ENCODE measurements at places on chromosomes 5 and 9.

- DNase-seq: no peak
Observed at GRCh38 chr9:122812736-122813135, 12.8 kb downstream of the OR1K1 start.

- peak; percentile 86 for DNase-seq
Observed at GRCh38 chr5:141475625-141476131, at the start of gene PCDHGC3. TSS of gene PCDHGC3 (plus strand) at chr5:141475966. CDS start at chr5:141476117, 151 bp downstream.

- DNase-seq: no peak
Observed at GRCh38 chr9:99103901-99104458, 933 bp upstream of the TGFBR1 start.

GRCh38 chr5:6319116-6319515 is 59.2 kb downstream of the MED10 start:
- DNase-seq: no peak

- DNase-seq: peak; percentile 73
Observed at GRCh38 chr5:35478856-35479682, 138.6 kb upstream of the SPEF2 start.

GRCh38 chr9:106622164-106622487 is 240.8 kb upstream of the ZNF462 start:
- no peak for DNase-seq

DNA sequence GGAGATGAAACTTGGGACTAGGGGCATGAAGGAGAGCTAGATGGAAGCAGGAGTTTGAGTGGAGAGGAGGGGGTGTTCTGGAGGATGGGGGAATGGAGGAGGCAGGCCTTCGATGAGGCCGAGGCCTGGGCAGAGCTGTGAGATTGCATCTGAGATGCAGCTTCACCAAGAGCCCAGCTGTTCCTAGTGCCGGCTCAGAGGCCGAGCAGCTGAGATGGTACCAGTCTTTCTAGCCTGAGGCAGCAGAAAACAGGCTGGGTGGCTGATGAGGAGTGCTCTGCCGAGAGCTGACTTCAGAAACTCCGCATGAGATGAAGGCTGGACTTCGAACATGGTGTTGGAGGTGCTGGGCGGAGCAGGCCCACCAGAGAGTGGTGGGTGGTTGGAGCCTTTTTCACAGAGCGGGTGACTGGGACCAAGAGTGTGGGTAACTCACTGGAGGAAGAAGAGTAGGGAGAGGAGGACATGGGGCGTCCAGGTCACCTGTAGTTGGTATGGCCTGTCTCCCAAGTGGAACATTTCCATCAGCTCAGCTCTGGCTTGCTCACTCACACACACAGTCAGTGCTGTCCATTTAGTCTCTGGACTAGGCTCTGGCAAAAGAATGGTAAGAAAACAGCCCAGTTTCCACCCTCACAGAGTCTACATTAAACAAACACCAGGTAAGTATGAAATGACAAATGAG is 54.7 kb downstream of the TMOD1 start:
- no peak for DNase-seq

- DNase-seq: no peak
Observed at GRCh38 chr9:83242066-83242465, 179.1 kb upstream of the RASEF start.

GRCh38 chr9:133342069-133342406 is 5.9 kb downstream of the MED22 start:
- no peak for DNase-seq

DNA sequence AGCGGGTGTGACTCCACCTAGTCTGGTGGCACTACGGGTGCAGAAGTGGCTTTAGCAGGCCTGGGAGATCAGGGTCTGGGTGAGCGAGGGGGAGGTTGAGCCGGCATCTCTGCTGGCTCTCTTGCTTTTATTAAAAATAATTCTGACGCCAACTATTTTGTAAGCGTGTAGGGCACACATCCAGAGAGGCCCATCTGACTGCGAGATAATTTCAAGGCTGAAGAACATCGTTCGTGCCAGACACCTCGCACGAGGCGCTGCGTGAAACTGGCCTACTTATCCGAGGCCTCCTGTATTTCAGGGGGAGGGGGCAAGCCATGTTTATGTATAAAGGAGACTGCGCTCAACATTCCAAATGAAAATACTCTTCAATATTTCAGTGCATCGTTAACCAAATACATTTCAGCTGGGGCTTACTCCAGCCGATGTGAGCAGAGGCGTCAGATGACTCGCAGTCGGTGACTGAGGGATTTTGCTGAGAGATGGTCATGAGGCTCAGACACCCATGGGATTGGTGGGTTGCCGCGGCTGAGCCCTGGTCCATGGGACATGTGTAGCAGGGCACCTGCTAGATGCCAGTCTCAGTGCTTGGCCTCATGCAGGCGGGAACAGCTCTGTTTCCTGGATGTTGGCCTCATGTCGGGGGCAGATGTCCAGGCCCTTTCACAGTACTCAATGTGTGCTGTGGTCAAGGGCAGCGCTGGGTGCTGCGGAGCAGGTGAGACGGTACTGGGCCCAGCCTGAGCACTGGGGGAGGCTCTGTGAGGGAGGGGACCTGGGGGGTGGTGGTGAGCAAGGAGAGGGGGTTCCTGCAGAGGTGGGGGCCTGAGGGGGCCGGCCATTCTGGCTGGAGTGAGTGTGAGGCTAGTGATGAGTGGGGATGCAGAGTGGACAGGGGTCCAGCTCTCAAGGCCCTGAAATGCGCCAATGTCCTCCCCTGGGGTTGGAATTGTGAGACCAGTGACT is 201.5 kb downstream of the DAB2IP start:
- no peak for DNase-seq

- no peak for DNase-seq
Observed at GRCh38 chr5:143870871-143871632, 59.1 kb downstream of the HMHB1 start.

- DNase-seq: no peak
Observed at GRCh38 chr5:7576023-7576715, 180.2 kb downstream of the ADCY2 start.

DNA sequence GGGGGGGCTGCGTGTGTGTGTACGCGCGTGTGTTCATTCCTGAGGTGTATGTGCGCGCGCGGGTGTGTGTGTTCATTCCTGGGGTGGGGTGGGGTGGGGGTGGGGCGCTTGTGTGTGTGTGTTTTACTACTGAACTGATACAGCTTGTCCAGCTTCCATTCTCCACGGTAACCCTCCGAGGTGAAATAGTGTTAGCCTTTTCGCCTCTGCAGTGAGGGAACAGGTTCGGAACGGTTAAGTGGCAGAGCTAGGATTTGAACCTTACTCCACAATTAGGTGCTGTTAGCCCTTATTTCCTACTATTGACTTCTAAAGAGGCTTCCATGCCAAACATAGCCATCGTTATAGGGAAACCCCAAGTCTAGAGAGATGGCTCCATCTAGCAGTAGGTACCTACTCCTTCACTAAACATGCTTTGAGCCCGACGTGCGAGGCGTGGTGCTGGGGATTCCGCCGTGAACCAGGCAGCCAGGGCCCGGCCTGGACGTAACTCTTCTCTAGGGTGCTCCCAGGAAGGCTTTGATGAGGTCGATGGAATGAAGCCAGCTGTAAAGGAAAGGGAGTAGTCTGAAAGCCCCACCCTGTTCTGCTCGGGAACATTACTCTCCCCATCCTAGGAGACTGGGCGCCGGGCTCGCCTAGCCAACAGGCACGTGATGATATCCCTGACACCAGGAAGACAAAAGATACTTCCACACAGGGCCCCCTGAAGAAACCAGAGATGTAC is 782 bp upstream of the SKP1 start:
- no peak for DNase-seq

- no peak for DNase-seq
Observed at GRCh38 chr9:1454211-1454610, 404.1 kb downstream of the DMRT2 start.

- no peak for DNase-seq
Observed at GRCh38 chr5:128574041-128574440, 36.0 kb upstream of the FBN2 start.

GRCh38 chr9:116094846-116095245 is 58.7 kb upstream of the PAPPA start:
- DNase-seq: no peak

GRCh38 chr9:137028263-137029057 is 423 bp upstream of the ABCA2 start:
- DNase-seq: peak; percentile 70

GRCh38 chr5:136840601-136841000 is 475.3 kb upstream of the TRPC7 start:
- DNase-seq: no peak

DNA sequence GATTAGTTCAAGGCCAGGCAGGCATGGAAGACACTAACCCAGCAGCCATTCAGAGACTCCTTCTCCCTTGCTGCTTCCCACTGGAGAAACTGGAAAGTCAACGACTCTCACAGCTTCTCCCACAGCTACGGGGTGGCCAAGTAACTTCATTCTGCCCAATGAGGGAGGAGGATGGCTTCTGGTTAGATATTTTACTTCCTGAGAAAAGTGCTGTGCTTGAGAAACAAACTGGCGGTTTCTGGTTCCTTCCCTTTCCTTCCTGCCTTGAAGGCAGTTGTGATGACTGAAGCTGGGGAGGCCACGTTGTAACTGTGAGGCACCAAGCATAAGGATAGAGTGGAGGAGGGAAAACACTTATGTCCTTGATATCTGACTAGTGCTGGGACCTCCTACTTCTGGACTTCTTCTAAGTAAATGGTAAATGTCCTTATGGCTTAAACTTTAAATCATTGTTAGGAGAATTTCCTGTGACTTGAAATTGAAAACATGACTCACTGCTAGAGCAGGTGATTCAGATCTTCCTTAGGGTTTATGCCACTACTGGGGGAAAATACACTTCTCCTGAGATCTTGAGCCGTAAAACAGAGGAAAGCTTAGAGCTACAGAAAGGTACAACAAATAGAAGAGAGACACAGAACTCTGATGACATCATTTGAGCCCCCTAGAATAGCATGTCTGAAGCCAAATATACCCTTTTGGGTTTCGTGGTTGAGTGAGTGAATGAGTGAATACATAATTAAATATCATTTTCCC is 3.1 kb upstream of the GNPDA1 start:
- DNase-seq: peak; percentile 77

- no peak for DNase-seq
Observed at GRCh38 chr5:76808141-76808691, 10.6 kb upstream of the F2RL1 start.

DNA sequence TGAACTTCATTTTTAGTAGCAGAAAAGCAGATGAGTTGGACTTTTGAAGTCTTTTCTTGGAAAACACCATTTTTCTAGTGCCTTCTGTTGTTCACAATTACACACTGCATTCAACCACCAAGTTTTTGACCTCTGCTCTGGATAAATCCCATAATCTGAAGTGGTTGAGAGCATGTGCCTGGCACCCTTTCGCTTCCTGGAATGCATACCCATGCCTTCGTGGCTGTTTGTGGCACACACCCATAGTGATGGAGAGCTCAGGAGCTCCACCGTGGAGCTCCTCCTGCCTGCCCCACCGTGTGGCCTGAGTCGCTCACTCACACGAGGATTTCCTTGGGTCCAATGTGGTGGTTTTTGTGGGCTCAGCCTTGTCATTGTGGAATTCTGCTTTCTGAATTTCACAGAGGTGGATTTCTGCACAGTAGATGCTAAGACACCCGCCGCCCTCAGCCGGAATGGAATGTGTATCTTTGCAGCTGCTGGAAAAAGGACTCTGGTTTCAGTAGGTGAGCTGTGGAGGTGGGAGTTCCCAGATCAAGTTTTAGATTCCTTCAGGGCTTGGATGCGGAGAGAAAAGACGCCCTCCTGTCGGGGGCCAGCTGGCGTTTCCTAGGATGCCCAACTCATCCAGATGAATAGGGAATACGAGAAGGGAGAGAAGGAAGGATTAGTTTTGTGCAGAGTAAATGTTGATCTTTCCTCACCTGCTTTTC is 500.4 kb downstream of the IRX1 start:
- no peak for DNase-seq

- no peak for DNase-seq
Observed at GRCh38 chr5:127399068-127399467, 108.5 kb downstream of the MEGF10 start.

DNA sequence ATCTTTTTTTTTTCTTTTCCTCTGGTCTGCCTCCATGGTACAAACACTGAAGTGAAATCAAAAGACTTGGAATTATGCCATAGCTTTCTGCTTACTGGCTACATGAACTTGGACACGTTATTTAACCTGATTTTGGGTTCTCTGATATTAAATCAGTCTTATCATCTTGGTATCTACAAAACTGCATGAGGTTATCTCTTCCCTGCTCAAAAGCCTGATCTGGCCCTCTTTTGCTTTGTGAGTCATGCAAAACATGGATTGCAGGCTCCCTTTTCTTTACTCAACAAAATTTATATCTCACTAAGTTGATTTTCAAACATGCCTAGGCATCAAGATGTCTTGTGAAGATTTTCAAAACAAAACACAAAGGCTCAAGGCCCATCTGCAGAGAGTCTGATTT is 45.9 kb upstream of the FST start:
- DNase-seq: no peak

GRCh38 chr9:129451669-129452068 is 169.2 kb downstream of the C9orf50 start:
- DNase-seq: no peak

DNA sequence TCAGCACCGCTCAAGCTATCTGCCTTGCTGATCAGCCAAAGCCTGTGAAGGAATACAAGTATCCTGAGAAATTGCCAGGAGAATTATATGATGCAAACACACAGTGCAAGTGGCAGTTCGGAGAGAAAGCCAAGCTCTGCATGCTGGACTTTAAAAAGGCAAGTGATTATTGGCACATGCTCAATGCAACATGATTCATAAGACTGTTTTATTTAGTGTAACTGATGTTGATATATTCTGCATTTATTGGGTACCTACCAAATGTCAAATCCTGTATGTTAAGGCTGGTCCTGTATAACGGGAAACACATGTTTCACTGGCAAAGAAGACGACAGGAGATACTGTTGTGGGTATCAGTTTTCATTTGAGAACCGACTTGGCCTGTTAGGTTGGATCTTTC is 69.0 kb downstream of the ADAMTS16 start:
- no peak for DNase-seq

- no peak for DNase-seq
Observed at GRCh38 chr5:106780355-106780754, 890.4 kb downstream of the EFNA5 start.

GRCh38 chr9:90900130-90900529 is 98.5 kb downstream of the SYK start:
- DNase-seq: no peak

DNA sequence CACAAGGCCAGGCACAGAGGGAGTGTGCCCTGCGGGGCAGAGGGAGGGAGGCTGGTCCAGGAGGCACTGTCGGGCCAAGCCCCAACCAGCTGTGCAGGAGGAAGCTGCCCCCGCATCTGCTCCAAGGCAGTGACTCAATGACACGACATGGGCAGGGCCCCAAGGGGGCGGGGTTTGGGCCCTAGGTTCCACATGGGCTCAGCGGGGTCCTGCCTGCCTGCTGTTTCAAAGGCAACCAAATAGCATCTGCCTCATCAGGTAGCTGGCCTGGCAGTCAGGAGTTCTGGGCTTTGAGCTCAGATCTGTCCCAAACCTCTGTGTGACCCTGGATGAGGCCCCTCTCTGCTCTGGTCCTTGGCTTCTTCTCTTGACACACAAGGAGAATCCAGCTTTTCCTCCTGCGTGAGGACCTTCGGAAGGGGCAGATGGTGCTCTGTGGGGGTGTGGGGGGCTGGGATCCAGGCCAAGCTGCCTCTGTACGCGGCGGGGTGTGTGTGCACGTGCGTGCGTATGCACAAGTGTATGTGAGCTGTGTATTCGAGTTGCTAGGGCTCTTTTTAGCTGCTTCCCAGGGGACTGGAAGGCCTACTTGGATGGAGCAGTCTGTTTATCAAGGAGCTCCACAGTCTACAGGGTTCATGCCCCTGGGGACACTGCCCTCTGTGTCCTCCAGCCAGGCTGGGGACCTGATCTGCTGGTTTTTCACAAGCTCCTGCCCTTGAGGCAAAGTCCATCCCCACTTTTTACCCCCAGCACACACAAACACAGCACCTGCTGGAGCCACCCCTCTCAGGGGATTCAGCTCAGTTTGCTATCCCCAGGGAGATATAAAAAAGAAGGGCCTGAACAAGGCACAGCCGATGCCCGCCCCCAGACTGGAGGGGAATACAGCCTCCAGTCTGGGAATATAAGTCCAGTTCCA is 138.9 kb downstream of the RGS3 start:
- no peak for DNase-seq

All from MM.1S (cell line).